ENCODE measurements at places on chromosomes 13 and 19.
A peak's percentile ranks its signal among the peaks of the same experiment; 100 is the strongest.

DNA sequence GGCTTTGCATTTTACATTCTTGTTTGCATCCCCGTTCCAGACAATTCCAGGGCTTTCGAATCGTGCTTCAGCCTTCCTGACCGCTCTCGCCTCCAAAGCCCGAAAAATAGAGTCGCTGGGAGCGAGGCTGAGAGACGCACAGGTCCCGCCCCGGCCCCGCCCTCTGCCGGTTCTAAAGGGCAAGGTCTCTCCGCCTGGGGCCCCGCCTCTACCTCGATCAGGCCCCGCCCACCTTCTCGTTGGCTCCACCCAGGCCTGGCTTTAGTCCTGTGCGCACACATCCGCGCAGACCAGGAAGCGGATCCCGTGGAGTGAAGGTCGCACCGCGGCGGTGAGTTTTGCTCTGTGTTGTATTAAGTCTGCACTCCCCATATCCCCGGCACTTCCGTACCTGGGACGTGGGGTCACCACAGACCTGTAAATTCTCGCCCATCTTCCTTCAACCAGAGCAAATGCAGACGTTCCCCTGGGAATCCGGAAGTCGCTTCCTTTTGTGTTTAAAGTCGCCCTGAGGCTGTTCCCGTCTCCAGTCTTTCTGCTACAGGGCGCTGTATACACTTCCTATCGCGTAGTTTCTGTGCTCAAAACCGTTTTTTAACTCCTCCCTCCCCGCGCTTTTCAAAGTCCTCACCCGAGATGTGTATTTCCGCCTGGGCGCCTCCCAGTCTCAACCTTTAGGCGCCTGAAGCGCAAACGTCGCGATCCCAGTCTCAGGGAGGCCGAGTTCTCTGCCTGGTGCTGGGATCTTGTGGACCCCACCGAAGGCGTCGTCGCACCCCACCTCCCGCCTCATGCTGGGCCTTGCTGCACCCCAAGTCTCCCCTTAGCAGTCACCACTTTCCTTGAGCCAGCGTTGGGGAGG lies at the start of gene ZNF701:
Gene ZNF701 (plus strand): TSS at position 288 of the 862 bp plus-strand sequence. CDS start 3,861 bp downstream, outside the sequence.
- peak; percentile 87 for DNase-seq

- DNase-seq = no peak
These were observed 121.6 kb upstream of the SPATA13 start for GRCh38 chr13:24038841-24039330.

DNA sequence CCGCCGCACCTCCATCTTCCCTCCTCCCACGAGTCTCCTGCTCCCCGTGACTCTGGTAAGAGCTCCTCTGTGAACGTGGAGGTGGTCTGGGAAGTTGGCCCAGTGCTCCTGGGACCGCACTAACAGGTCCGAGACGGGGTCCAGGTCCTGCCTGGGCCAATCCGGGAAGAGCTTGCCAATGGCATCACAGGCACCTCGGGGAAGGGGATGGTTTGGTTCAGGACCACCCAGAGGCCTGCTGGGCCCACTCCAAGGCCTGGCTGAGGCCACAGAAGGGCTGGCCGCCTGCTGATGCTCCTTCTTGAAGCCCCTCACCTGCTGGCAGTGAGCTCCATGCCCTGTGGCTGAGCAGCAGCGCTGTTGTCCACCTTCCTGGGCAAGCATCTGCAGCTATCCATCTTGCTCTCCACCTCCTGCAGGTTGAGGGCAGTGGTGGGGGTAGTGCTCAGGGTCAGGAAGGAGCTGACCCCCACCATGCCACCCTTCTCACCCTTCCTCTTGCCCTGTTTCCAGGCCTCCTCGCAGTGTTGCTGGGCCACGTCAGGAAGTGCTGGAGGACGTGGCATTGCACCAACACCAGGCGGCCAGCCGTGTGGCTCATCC lies 41.2 kb upstream of the TPM4 start:
- no peak for DNase-seq

DNA sequence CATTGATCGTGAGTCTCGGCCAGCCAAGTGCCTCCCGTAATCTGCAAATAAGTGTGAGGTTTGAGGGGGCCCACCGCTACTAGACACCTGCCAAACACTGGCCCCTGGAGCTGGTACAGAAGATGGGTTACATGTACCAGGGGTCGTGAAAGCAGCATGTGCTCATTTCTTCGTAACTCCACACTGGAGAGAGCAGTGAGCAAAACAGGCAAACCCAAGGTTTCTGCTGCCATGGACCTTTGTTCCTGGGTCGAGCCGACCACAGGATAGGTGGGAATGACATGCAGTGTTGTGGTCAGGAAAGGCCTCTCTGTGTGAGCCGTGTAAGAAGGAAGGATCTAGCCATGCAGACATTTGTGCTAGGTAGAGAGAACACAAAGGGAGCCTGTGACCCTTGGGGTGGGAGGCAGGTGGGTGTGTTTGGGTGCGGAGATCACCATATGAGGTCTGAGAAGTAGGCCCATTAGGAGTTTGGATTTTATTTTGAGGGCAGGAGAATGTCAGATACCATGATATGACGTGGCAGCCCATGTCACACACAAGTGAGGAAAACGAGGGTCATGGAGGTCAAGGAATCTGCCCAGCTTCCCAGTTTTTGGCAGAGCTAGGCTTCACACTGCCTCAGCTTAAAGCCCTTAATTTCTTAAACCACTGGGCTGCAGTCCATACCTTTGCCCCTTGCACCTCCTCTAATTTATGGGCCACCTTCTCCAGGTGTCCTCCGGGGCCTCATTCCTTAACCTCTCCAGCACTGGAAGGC lies 919 bp downstream of the GTF3A start:
- no peak for DNase-seq

All from stimulated activated CD8-positive, alpha-beta memory T cell treated with anti-CD3 and anti-CD28 coated beads, Interleukin-15, amount 100 ng/mL, for 48 hours (primary cell).